Germinal center (tissue), 1 donor: ENCODE measurements at places on chromosomes 11 and 22.

GRCh38 chr11:84292006-84292405, 1005.8 kb upstream of the CCDC90B start:
- DNase-seq, result no peak

- no peak for DNase-seq
These were observed 60.9 kb upstream of the PAX6 start for GRCh38 chr11:31872076-31872443.

DNA sequence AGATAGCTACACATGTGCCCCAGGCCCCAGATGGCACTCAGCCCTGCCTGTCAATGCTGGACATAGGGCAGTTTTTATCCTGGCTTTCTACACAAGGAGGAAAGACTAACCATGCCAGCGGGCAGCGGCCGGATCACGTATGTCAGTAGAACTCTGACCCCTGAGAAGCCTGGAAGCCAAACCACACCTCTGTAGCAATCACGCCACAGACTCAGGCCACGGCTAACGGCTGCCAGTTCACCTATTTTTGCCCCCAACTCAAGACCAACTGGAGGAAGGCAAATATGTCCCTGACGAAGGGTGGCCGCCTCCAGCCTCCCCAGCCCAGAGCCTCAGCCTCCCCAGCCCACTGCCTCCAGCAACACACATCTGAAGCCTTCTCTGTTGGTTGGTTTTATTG, 7.2 kb upstream of the CD81 start:
- no peak for DNase-seq

DNA sequence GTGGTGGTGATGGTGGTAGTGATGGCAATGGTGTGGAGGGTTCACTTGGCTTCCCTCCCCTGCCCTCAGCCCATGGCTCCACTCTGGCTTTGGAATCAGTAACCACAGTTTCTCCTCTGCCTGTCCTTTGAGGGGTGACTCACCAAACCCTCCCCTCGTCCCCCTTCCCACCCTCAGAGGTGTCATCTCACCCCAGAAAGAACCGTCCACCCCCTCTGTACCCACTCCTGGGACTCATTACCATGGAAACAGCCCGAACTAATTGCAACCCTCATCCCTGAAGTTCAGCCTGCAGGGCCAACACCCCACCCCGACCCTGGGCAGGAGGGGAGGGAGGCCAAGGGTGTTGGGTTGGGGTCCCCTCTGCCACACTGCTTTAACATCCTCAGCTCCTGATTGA, 26.6 kb downstream of the PHLDB1 start:
- no peak for DNase-seq

GRCh38 chr11:76148941-76149613, 57.2 kb downstream of the WNT11 start:
- no peak for DNase-seq
